ENCODE measurements at places on chromosomes 2 and 18. TPM values are rescaled to one million over a fixed set of nuclear protein-coding genes. Genes with fewer than 3 reads are reported as not detected.

GRCh38 chr18:48363175-48363574, 46.0 kb downstream of the ZBTB7C start:
- DNase-seq, result no peak

DNA sequence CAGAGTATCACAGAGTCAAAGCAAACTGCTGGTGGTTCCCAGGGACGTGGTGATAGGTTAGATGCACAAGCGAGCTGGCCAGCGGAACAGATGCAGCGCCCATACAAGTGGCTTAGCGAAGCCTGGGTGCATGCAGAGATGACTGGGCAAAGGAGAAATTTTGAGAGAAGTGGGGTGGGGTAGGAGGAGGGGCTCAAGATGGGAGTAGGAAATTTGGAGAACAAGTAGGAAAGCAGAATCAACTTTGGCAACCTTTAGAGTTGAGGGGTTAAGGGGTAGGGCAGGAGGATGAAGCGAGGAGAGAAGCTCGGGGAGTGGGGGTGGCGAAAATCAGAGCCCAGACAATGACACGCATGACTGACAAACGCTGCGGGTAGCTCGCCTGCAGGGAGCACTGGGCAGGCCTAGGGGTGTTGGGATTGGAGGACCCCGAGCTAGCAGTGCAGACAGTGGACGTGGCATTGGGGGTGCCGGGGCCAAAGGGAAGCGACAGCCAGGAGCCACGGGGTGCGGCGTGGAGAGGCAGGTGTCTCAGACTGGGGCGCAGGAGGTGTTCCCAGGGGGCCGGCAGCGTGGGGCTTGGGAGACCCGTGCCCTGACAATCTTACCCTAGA, 431 bp downstream of the FAM98A start:
- DNase-seq, result peak; percentile 41

DNA sequence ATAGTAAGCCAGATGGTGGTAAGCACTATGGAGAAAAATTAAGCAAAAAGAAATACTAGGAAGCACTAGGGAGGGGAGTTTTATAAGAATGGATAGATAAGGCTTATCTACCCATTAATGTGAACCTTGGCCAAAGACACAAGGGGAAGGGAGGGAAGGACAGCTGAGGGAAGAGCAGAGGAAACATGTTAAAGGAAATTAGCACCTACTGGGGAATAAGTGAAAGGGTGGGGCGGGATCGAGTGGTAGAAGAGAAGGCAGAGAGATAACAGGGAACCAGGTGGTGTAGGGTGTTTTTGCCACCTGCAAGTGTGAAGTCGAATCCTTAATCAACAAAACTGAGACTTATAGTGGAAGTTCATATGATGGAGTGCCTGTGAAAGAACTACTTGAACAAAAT, 1.7 kb downstream of the UNC80 start:
- DNase-seq, result no peak

DNA sequence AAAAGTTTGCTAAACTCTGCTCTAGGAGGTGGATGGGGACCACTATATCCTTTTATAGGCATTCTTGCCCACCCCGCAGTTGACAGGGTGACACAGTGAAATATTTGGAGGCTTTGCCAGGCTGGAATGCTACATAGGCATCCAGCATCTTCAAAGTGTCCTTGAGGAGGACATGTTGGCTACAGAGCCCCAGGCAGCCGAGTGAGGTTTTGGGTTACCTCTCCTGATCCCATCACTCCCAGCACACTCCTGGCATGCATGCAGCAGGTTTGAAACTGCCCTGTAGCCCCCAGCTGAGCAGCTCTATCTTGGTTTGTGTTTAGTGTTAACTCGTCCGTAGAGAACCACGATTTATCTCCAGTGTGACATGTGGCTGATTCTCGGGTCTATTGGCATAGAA, 7.3 kb downstream of the FOSL2 start:
- no peak for DNase-seq

DNA sequence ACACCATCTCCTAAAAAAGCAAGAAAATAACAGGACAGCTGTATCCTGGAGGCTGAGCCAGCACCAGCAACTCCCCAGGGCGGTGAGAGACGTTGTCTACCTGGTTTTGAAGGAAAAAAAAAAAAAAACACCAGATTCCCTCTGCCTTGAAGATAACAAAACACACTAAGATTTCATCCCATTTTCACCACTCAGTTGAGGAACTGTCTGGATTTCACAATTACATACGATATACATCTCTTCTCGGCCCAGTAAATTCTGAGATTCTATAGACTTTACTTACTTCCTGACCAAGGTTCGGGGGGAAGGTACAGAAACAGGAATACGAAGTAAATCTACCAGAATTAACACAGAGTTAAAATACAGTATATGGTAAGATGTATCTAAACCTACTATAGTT, 8.5 kb downstream of the ZNF516 start:
- no peak for DNase-seq

GRCh38 chr2:1054399-1054798, 103.8 kb downstream of the SNTG2 start:
- no peak for DNase-seq

- DNase-seq, result no peak
Observed at GRCh38 chr2:196437626-196438025, 201.9 kb upstream of the CCDC150 start.

- DNase-seq, result no peak
Observed at GRCh38 chr2:147524912-147525311, 319.9 kb upstream of the ACVR2A start.

DNA sequence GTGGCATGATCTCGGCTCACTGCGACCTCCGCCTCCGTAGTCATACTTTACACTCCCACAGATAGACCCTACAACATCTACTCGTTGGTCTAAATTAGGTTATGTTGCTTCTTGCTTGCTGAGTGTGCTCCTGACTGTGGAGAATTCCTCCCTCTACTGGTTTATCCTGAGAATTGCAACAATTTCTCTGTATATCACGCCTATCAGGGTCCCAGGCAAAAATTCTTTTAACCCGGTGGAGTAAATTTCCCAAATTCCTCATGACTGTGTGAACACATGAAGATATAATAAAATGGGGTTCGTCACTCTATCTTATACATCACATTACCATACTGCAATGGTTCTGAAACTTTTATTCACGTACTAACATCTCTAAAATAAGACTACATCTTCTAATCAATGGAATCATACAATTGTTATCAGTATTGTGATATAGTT, 156.7 kb downstream of the EVA1A start:
- no peak for DNase-seq

SCLY gene
- total RNA-seq, result 18.9 TPM

CDH19 gene
- 4.6 TPM for total RNA-seq

C2orf66 gene
- total RNA-seq, result 1.00 TPM

MEX3C gene
- 22.2 TPM for total RNA-seq

LCT gene
- not detected for total RNA-seq
